ENCODE measurements at places on chromosomes 4 and X.

GRCh38 chr4:35934320-35934981 lies 309.9 kb downstream of the ARAP2 start:
- no peak for ATAC-seq

- peak; percentile 60 for ATAC-seq
These were observed 278.9 kb upstream of the MAGEC2 start for GRCh38 chrX:142483965-142484364.

GRCh38 chr4:528835-529234 lies 29.8 kb downstream of the PIGG start:
- no peak for ATAC-seq

GRCh38 chr4:143514497-143514896 lies 995 bp downstream of the SMARCA5 start:
- ATAC-seq = no peak

GRCh38 chr4:171007618-171008390 lies 805.4 kb upstream of the GALNTL6 start:
- ATAC-seq = no peak

GRCh38 chr4:158906073-158906472 lies 137.2 kb downstream of the FNIP2 start:
- no peak for ATAC-seq

DNA sequence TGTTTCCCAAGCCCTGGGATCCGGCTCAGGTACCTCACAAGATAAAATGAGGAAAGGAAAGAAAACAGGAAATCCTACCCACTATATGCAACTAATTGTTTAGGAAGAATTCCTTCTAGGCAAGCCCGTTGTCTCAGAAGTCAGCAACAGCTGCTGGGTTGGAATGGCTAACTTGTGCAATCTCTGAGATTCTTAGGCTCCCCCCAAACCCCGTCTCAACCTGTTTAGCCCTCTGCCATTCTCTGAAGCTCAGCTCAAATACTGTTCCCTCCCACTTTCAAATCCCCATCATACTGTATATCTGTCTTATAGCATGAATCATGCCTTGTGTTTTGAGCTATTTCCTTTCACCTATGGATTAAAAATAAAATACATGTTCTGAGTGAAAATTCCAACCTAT lies 28.9 kb downstream of the STARD8 start:
- ATAC-seq = peak; percentile 68

GRCh38 chr4:84651499-84651898 lies 68.6 kb downstream of the CDS1 start:
- ATAC-seq = no peak

DNA sequence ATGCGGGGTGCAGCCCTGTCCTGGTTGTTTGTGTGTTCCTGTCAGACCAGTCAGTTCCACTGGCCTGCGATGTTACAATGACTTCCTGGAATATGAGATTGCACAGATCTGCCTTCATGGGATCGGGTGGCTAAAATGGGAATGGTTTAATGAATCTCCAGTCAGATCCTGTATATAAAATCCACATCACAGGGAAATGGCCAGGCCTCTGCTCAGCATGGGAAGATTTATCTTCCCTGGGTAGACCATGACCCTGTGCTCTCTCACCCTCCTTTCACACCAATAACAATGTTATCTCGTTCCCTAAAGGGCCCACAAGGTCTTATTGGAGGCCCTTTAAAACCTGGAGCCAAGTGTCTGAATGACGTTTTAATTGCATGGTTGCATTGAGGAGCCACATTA lies 307.4 kb downstream of the RAB28 start:
- no peak for ATAC-seq

DNA sequence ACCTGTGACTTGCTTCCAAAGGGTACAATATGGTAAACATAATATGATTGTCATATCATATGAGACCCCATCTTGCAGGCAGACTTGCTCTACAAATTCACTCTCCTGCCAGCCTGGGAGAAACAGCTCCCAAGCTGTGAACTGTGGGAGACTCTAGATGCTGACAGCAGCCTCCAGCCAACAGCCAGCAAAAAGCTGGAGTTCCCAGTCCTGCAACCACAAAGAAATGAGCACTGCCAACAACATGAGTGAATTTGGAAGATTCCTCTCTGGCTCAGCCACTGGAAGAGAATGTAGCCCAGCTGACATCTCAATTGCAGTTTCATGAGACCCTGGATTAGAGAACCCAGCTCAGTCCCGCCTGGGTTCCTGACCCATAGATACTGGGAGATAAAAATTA lies 145.4 kb downstream of the QDPR start:
- ATAC-seq = no peak

DNA sequence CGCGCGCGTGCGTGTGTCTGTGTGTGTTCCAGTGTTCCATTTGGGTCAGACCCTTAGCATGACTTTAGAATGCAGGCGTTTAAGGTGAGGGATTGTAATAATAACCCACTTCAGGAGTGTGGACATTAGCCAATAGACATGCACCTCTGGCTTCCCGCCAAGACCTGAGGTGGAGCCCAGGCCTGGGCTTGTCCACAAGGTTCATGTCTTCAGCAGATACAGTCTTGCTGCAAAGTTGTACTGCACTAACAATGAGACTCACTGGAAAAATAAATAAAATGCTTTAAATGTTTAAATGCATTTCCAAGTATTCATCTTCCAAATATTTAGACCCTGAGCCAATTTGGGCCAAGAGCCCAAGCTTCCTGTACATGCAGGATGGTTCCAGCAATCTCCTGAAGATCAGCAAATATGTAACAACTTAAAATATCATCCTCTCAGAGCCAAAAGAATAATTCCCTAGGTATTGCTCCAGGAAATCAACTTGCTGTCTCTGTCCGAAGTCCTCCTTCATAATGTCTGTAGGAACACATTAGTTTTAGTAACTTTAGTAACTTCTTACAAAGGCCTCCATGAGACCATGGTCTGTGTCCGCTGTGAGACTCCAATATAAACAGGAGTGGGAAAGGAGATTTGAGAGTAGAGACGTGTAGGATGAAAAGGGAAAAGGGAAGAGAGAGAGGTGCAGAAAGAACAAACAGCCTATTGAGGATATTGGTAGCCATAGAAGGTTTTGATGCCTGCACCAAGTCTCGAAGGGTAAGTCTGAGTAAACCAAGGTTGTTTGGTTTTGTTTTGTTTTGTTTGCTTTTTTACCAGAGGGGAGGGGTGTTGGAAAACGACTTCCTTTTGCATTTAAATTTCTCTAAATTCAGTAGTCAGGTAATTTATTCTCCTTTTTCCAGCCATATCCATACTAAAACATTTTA lies 98.5 kb upstream of the KLF3 start:
- peak; percentile 77 for ATAC-seq

GRCh38 chr4:156976147-156976546 lies 4.5 kb upstream of the PDGFC start:
- ATAC-seq = no peak

GRCh38 chr4:165382640-165383039 lies 3.8 kb downstream of the CPE start:
- no peak for ATAC-seq

DNA sequence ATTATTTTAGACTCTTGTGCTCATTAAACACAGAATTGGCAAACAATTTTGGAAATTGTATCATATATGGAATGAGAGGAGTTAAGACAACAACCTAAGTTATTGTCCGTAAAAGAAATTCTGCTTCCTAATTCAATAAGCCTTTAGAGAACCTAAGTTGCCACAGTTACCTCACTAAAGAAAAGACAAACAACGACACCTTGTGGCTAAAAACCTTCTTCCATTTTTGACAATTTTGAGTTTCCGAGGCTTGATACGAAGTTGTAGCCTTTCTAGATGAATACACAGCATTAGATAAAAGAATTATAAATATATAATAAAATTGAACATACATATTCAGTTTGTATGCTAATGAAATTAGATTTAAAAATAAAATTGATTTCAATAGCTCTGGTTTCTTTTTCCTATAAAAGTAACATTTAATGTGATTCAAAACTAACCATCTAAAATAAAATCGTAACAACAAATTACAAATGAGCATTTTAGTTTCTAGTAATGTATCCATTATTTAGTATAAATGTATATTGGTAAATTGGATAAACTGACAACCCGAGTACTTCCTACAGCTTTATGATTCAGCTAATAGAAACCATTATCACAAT lies 275.1 kb downstream of the GPM6A start:
- ATAC-seq = no peak

- ATAC-seq = no peak
These were observed 9.3 kb downstream of the PJA1 start for GRCh38 chrX:69155786-69156520.

DNA sequence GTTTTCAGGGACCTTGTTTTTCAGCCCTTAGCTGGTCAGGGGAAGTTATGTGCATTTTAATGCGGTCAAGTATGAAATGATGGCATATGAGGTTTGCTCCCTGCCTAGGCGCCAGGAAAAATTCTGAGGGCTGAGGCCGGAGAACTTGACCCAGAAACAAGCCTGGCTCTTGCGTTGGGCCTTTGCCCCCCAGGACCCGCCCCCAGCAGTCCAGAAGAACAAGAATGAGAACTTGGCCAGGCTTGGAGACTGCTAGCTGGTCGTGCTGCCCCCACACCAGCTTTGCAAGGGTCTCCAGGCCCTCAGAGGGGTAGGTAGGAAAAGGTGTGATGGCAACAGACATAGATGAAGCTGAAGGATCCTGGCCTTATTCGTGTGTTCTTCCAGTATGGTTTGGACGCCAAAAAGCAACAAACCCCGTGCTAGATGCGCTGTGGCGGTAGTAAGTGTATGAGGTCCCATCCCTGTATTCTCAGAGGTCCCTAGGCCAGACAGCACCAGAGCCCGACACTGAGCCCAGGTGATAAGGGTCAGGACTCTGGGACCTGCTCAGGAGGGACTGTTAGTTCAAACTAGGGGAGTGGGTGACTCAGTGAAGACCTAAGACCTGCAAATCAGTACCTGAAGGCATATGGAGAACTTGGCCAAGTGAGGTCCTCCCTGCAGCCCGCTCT lies 10.5 kb downstream of the NKX3-2 start:
- no peak for ATAC-seq

DNA sequence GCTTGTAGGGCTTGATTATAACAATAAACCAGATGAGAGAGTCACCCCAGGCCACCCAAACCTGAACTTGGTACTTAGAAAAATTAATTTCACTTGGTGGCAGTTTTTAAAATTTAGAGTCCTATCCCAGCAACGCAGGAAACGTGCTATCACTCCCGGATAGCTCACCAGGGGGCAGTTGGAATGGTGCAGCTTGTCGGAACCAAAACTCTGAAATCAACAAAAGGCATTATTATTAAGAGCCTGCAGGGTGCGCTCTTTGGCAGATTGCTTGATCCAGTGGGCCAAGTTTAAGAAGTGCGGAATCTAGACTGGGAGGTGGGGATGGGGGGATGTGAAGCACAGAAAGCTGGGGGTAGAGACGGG lies 2.4 kb downstream of the FRAS1 start:
- ATAC-seq = peak; percentile 69

DNA sequence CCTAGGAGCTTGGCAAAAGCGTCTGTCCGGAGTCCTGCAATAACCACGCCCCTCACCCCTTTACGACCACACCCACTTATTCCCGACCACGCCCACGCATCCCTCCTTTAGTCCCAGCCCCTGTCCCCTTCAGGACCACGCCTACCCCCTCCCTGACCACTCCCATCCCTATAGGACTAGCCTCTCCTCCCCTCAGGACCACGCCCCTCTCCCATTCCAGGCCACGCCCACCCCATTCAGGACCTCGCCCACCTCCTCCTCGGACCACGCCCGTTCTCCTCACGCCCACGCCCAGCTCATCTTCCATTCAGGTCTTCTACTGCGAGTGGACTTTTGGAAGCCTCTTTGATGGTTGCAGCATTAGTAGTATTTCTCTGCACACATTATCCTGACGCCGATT lies 131.2 kb upstream of the STX18 start:
- peak; percentile 56 for ATAC-seq

GRCh38 chr4:6687947-6688878 lies 5.5 kb upstream of the S100P start:
- peak; percentile 71 for ATAC-seq

- ATAC-seq = no peak
These were observed 11.6 kb downstream of the VEGFC start for GRCh38 chr4:176780995-176781738.

DNA sequence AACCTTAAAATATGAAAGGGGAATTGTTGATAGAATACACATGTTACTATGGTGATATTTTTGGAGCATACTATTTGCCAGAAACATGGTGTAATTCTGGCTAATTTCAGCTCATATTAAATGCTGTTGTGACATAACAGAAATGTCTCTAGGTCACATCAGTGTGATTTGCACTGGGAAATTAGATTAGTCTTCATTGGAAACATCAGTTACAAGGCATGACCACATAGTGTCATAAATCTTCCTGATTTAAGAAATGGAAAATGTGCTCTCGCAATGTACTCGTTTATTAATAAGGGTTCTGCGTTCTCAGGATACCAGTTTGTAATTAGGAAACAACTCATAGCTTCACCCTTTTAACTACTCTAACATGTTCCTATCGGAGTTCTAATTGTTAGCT lies 72.9 kb upstream of the GYPA start:
- no peak for ATAC-seq

DNA sequence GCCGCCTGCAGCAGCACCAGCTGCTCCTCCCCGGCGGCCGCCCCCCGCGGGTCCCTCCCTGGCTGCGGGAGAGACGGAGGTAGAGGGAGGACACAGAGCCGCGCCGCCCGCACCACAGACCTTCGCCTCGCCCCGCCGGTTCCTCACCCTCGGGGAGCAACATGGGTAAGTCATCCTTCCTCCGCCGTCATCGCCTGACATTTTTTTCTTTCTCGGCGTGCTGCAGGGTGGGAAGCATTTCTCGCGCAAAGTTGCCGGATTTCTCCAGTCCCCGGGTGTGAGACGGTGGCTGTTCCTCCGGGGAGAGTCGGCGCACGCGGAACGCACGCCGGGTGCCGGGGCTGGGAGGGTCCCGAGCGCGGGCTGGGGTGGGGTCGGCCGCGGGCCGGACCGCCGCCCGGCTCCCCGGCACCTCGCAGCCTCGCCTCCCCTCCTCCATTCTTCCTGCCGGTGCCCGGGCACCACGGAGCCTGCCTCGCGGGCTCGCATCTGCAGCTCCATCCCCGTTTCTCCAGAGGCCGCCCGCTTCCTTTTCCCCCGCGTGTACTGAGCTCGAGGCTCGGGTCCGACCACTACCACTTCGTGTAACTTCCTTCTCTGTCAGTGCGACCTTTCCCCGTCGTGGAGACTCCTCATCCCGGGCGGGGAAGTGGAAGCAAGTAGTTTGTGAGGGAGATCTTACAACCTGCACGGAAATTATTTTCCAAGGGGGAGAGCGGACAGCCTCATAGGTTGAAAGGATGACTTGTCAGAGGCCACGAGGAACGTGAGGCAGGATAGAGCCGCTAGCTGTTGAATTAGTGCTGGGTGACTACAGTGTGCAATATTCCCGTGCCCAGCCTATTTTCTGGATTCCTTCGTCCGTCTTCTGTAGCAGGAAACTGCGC lies 464 bp downstream of the RAP1GDS1 start:
- peak; percentile 55 for ATAC-seq

GRCh38 chr4:142160509-142160908 lies 524.1 kb downstream of the IL15 start:
- ATAC-seq = no peak

DNA sequence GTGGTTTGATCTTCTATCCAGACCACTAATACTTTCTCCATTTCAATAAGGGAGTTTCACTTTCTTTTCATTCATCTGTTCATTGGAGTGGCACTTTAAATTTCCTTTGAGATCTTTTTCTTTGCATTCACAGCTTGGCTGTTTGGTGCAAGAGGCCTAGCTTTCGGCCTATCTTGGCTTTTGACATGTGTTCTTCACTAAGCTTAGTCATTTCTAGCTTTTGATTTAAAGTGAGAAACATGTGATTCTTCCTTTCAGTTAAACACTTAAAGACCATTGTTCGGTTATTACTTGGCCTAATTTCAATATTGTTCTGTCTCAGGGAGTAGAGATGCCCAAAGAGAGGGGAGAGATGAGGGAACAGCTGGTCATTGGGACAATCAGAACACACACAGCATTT lies 24.3 kb downstream of the CXCL13 start:
- no peak for ATAC-seq
